ENCODE measurements at places on chromosomes 13 and 19. TPM values are rescaled to one million over a fixed set of nuclear protein-coding genes. Genes with fewer than 3 reads are reported as not detected.

- DNase-seq: no peak
Observed at GRCh38 chr13:109204657-109205056, 575.2 kb downstream of the MYO16 start.

Gene ELOF1
- 17.9 TPM for total RNA-seq

GRCh38 chr13:34425327-34425949 lies 516.6 kb upstream of the NBEA start:
- DNase-seq: no peak

Gene C1QTNF9
- total RNA-seq: not detected

DNA sequence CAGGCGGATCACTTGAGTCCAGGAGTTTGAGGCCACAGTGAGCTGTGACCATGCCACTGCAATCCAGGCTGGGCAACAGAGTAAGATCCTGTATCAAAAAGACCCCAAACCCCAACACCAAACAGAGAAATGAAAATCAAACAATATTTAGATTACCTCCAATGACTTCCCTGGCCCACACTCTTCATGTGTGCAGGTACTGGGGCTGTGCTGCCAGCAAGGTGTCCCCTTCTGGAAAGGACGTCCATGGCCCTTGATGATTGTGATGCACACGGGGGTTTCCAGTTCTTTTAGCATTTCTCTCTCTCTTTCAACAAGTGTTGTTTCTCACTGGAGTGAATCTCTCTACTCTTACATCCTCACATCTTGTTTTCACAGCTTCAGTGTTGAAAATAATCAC lies 23.7 kb upstream of the LGALS14 start:
- no peak for DNase-seq

- DNase-seq: no peak
Observed at GRCh38 chr19:1429750-1430149, 8.4 kb upstream of the RPS15 start.

- DNase-seq: peak; percentile 78
Observed at GRCh38 chr13:51764184-51765141, 39.5 kb downstream of the DHRS12 start.

DNA sequence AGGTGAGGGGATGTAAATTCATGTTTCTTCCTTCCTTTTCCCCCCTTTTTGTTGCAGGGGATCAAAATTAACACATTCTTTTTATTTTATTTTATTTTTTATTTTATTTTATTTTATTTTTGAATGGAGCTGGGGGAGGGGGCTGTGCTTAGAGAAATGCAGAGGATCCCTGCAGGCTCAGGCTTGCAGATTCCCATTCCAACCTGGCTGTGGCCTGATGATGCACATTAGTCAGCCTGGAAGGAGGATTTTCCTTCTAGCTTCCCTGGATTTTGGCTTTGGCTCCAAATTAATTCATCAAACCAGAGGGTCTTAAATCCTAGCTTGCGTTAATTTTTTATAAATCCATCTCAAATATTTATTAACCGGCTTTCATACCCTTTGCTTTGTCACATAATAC lies 67.0 kb downstream of the FREM2 start:
- no peak for DNase-seq

Gene CACNG7
- 1.9 TPM for total RNA-seq

GRCh38 chr13:106008540-106008939 lies 526.9 kb downstream of the EFNB2 start:
- no peak for DNase-seq

DNA sequence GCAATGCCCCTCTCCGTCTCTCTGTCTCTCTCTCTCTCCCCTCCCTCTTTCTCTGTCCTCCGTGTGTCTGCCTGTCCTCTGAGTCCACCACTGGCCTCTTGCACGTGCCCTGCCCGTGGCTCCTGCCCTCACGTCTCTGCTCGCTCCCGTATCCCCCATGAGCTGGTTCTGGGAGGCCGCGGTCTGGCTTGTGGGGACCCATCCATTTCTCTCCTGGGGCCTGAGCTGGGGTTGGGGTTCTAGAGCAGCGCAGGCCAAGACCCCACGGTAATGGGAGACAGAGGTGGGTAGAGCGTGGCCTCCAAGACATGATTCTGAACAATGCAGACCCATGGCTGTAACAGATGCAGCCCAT lies 19.0 kb downstream of the C2CD4C start:
- no peak for DNase-seq

- DNase-seq: no peak
Observed at GRCh38 chr19:4075373-4075772, 8.7 kb upstream of the ZBTB7A start.

Gene CYP2A7
- total RNA-seq: not detected

Gene GDF15
- 27.6 TPM for total RNA-seq

DNA sequence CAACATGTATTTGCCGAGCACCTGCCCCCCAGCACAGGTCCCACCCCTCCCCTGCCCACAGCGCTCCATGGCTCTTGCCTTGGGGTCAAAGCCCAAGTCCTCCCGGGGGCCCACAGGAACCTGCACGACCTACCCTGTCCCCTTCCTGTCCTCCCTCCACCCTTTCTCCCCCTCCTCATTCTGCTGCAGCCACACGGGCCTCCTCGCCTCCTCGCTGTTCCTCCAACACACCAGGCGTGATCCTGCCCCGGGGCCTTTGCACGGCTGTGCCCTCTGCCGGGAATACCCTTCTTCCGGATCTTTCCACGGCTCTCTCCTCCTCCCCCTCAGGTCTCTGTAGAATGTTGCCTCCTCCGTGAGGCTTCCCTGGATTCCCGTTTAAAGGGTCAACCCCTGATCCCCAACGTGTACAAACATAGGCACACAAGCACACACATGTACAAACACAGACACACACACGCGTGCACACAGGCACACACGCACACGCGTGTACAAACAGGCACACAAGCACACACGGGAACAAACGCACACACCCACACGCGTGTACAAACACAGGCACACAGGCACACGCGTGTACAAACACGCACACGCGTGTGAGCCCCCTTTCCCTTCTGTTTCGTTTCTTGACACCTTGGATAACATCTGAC lies 2.8 kb downstream of the MADCAM1 start:
- DNase-seq: no peak
